CD4-positive, alpha-beta T cell (primary cell): ENCODE measurements at places on chromosomes 3 and 15. TPM values are rescaled to one million over a fixed set of nuclear protein-coding genes. Genes with fewer than 3 reads are reported as not detected.

DNA sequence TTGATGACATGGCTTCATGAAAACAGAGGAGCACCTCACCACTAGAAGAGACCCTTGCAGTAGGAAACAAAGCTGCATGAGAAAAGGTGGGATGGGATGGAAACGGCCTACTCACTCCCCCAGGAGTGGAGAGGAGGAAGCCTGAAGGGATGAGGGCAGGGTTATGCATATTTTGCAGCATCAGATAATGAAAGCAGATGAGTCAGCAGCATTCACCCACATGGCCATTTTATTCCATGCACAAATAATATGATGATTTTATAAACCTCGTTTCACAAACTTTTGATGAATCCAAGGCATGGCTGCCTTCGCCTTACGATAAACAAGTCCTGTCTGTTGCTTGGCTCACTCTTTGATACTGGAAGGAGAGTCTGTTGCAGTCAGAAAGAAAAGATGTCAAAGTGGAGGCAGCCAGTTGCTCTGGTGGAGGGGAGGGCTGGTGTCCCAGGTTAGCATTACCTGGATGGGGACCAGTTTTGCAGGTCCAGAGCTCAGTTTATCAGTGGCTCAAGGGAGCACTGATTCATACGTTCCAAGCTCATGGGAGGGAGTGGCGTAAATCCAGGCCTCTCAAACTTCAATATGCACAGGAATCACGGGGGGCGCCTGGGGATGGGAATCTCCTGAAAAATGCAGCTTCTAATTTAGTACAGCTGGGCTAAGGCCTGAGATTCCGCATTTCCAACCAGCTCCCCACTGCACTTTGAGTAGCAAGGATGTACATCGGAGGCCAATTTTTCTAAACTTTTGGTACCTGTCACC, 9.2 kb upstream of the EHD4 start:
- DNase-seq: no peak

DNA sequence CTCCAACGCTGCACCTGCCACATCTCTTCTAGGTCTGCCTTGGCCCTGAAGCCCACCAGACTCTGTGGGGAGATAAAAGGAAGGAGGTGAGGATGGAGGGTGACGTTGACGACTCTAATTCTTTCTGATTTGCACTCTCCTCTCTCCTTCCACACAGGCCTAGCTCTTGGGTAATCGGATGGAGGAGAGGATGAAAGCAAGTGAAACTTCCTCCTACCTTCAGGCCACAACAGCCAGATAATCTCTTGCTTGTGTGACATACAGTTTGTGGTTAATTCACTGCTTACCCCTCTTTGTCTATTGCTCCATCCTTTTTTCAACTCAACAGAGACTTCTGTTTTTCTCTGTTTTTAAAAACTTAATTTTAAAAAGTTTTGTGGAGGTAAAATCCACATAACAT, 208.1 kb downstream of the SV2B start:
- DNase-seq: no peak

- DNase-seq: no peak
Measured at GRCh38 chr15:44734839-44735481, 1.4 kb upstream of the TRIM69 start.

GRCh38 chr3:62373714-62374333, 474 bp upstream of the FEZF2 start:
- DNase-seq: no peak

GRCh38 chr15:64981812-64982431, 7.8 kb downstream of the SPG21 start:
- no peak for DNase-seq

The HAPLN3 gene
- 80.2 TPM for total RNA-seq

DNA sequence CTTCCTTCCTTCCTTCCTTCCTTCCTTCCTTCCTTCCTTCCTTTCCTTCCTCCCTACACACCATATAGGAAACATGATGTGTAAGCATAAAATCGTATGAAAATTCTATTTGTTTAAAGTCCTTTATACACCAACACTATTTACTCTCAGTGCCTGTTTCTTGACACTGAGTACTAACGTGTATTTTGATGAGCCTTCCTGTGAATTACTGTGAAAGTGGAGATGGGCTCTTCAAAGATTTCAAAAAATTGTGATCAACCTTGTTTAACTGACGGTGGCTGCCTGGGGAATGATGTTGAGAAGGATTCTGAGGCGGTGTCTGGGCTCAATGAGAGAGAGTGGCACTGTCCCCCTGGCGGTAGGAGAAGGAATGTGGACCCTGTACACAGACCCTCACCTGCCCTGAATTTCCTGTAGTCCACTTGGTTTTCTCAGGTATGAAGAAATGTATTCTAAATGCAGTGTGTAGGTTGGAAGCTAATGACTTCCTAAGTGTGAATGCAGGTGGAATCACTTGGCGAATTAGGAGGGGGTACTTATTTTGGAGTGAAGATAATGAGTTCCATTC, 237.9 kb downstream of the GAP43 start:
- no peak for DNase-seq

The PLSCR4 gene
- total RNA-seq: not detected

GRCh38 chr3:167909952-167910351, 174.4 kb downstream of the SERPINI1 start:
- no peak for DNase-seq

The PRRT3 gene
- total RNA-seq: 8.3 TPM

GRCh38 chr3:110165753-110166152, 828.4 kb upstream of the DPPA4 start:
- DNase-seq: no peak

DNA sequence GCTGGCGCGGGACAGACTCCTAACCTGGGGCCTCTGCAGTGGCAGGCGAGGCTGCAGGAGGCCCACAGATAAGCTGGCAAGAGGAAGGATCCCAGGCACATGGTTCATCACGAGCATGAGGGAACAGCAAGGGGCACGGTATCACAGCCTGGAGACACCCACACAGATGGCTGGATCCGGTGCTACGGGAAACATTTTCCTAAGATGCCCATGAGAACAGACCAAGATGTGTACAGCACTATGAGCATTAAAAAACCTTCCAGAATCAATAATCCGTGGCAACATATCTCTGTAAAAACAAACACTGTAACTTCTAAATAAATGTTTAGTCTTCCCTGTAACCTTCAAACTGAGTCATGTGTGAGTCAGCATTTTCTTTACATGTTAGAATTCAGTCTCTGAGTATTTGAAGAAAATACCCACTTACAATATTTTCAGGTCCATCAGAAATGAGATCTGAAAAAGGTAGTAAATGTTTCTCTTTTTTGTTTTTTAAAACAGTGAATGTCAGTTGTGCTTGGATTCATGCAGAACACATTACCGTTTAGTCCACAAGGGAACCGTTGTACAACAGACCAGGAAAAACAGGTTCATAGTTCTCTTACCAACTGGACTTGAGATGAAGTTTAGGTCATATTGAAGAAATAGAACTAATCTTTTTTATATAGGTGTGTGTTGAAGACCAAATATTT, 75.9 kb downstream of the BOC start:
- DNase-seq: no peak

GRCh38 chr3:142029052-142029642, 120.2 kb downstream of the TFDP2 start:
- DNase-seq: no peak

DNA sequence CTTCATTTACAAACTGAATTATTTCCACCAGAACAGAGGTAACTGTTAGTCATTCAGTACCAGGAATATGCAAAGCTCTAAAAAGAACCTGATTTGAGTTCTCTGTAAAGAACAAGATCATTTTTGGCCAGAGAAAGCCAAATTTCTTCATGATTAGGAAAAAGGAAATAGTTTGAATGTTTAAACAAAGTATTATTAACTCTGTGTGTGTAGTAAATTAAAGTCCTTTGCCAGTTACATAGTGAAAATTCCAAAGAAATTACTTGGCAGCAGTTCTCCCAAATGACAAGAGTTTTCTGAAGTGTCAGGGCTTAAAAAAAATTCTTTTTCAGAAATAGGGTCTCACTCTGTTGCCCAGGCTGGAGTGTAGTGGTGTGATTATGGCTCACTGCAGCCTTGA, 24.5 kb downstream of the QTRT2 start:
- DNase-seq: no peak

- no peak for DNase-seq
Measured at GRCh38 chr3:158107605-158108444, 1.6 kb upstream of the SHOX2 start.
